ENCODE measurements at places on chromosomes 12 and 14. TPM values are rescaled to one million over a fixed set of nuclear protein-coding genes. Genes with fewer than 3 reads are reported as not detected.

DNA sequence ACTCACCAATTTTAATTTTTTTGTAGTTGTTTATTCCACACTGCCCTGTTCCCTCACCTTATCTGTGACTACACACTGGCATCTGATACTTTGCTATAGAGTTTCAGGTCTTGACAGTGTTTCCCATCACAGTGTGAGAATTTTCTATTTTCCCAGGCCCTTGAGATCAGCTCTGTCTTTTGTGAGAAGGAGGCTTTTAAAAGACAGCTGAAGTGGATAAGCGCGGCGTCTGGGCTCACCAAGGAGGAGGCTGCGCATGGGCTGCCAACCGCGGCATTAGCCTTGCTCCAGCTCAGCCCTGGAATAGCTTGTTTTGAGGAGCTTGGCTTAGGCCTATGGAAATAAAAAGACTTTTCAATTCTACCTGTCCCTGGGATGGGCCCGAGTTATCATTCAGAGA is 181.3 kb downstream of the RMST start:
- DNase-seq = no peak
- no peaks in the 10 kb centered on the region for H3K27me3 ChIP-seq
- H3K27ac ChIP-seq = no peak overlapping the region
- H3K36me3 ChIP-seq = no peaks in the 10 kb centered on the region
- no peaks in the 10 kb centered on the region for H3K4me1 ChIP-seq

- H3K4me3 ChIP-seq = no peak overlapping the region
- H3K36me3 ChIP-seq = no peaks in the 10 kb centered on the region
- H3K27me3 ChIP-seq = no peaks in the 10 kb centered on the region
- peak; percentile 27 for DNase-seq
Observed at GRCh38 chr12:49541911-49542505, 3.2 kb downstream of the KCNH3 start.

DNA sequence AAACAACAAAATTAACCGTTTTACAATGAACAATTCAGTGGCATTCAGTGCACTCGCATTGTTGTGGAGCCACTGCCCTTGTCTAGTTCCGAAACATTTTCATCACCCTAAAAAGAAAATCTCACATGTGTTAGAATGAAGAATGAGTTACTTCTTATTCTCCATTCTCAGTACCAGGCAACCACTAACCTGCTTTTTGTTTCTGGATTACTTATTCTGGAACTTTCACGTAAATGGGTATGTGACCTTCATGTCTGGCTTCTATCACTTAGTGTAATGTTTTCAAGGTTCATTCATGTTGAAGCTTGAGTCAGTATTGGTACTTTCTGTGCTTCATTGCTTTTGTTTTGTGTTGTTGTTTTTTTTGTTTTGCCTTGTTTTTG is 15.6 kb downstream of the RCOR1 start:
- no peak overlapping the region for H3K27ac ChIP-seq
- DNase-seq = no peak
- H3K36me3 ChIP-seq = peaks cover 6% of the 10 kb centered on the region
- no peaks in the 10 kb centered on the region for H3K27me3 ChIP-seq
- H3K4me3 ChIP-seq = no peak overlapping the region

DNA sequence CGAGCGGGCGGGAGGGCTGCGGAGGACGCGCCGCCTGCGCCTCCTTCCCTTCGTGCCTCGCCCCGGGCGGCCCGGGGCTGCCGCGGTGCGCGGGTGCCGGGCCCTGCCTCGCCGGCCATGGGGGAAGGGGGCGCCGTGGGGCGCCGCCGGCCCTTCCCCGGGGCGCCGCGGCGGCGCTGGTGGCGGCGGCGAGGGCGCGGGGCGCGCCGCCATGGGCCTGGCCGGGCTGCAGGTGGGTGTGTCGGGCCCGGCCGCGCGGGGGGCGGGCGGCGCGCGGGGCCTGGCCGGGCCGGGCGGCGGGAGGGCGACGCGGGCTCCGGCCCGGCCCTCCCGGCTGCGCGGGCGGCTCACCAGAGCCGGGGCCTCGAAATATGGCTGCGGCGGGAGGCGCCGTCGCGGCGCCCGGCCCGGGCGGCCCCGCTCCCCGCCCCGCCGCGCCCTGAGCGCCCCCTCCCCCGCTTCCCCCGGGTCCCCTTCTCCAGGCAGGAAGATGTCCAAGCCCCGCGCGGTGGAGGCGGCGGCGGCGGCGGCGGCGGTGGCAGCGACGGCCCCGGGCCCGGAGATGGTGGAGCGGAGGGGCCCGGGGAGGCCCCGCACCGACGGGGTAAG is 5.1 kb downstream of the KMT5A start:
- H3K27ac ChIP-seq = no peak overlapping the region
- H3K36me3 ChIP-seq = peaks cover 30% of the 10 kb centered on the region
- peak overlapping the region; percentile 78 for H3K4me3 ChIP-seq
- DNase-seq = peak; percentile 82
- no peaks in the 10 kb centered on the region for H3K27me3 ChIP-seq

DNA sequence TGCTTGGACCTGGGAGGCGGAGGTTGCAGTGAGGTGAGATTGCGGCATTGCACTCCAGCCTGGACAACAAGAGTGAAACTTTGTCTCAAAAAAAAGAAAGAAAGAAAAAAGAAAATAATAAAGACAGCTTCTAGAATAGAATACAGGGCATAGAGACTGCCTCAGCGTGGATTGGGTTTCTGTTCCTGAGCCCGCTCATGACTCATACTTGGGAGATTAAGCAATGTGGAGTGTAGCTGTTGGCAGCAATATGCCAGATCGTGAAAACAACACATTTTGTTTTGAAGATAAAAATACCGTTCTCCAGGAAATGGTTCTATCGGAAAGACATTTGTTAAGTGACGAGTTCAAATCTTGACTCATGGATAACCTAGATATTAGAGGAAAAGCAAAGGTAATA is 67.2 kb downstream of the GLT1D1 start:
- H3K27ac ChIP-seq = no peak overlapping the region
- H3K4me1 ChIP-seq = no peaks in the 10 kb centered on the region
- no peaks in the 10 kb centered on the region for H3K36me3 ChIP-seq

DNA sequence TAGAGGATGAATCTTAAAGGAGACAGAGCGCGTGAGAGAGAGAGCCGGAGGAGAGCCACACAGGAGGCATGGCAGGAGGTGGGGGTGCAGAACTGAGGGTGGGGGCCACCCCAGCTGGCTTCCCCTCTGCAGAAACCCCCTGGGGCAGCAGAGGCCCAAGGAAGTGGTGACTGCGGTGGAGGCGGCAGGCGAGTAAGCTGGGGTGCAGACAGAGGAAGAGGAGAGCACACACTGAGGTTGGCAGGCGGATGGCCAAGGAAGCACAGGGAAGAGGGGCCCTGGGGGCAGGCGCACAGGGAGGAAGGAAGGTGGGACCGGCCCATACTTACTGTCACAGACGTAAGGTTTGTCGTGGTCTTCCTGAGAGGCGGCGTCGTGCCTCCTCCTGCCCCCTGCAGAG is 179.8 kb downstream of the DPF3 start:
- H3K36me3 ChIP-seq = no peaks in the 10 kb centered on the region
- no peaks in the 10 kb centered on the region for H3K27me3 ChIP-seq
- H3K4me1 ChIP-seq = no peaks in the 10 kb centered on the region
- no peak overlapping the region for H3K27ac ChIP-seq

DNA sequence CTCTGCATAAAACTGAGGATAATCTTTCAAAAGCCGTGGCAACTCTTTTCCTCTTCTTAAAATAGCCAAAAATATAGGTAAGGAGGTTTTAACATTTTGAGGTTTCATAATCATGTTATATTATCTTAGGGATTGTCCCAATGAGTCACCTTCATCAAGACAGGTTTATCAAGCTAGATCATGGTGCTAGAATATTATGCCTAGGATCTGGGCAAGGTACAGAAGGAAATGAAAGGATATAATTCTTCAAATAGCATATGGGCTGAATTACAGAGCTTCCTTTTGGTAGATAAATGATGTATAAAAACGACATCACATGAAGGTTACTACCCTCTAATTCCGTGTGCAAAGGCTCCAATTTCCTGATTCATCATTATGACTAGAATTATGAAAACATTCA is 28.6 kb upstream of the TBC1D15 start:
- no peaks in the 10 kb centered on the region for H3K36me3 ChIP-seq
- no peak overlapping the region for H3K4me3 ChIP-seq
- H3K27me3 ChIP-seq = no peaks in the 10 kb centered on the region
- no peaks in the 10 kb centered on the region for H3K4me1 ChIP-seq
- no peak for DNase-seq

DNA sequence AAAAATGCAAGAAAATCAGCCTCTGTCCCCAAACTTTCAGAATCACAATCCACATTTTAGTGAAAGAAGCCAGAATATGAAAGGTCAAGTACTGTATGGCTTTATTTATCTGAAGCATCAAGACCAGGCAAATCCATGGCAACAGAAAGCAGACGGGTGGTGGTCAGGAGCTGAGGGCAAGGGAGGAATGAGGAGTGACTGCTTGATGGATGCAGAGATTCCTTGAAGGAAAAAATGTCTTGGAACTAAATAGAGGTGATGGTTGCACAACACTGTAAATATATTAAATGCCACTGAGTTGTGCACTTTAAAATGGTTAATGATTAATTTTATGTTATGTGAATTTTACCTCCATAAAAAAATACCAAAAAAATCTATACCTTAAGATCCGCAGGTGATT is 165.1 kb downstream of the GXYLT1 start:
- no peaks in the 10 kb centered on the region for H3K27me3 ChIP-seq
- no peaks in the 10 kb centered on the region for H3K36me3 ChIP-seq
- no peak for DNase-seq
- H3K27ac ChIP-seq = peak overlapping the region; percentile 75

DNA sequence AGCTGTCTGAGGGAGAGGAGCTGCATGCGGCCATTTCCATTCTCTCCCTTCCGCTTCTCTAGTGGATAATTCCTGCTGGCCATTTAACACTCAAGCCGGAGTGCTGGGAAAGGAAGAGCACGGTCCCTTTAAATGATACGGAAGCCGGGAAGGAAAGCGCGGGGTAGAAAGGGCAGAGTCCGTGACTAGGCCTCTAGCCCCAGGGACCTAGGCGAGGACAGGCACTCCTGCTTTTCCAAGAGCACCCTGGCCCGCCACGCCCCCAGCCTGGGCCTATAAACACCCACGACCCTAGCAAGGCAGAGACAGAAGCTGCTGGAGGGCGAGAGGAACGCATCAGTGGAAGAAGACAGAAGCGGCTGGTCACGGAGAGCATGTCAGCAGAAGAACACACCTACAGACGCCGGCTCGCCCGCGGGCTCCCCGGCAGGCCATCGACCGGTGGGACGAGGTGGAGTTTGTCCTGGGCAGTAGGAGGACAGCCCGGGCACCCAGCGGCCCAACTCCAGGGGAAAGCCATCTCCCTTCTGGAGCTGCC is 1206.6 kb upstream of the TMEM132C start:
- no peak overlapping the region for H3K27ac ChIP-seq
- H3K36me3 ChIP-seq = no peaks in the 10 kb centered on the region

DNA sequence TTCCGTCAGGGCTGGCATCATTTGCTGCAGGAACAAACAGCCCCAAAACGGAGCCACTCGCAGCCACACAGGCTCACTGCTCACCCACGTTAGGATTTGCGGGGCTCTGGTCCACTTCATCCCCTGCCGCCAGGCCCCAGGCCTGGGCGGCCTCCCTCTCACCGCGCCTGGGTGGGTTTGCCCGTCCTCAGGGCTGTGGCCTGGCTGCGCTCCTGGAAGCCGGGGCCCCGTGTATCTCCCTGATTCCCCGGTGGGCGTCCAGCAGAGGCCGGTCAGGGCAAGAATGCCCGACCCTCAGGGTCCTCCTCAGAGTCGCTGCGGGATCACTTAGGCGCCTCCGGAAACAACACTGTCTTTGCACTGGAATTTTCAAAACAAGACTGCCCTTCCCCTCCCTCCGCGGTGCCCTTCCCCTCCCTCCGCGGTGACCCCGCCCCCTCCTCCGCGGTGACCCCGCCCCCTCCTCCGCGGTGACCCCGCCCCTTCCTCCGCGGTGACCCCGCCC is 15.7 kb upstream of the FBRSL1 start:
- peak; percentile 65 for DNase-seq
- no peaks in the 10 kb centered on the region for H3K36me3 ChIP-seq
- peak overlapping the region; percentile 47 for H3K27ac ChIP-seq

DNA sequence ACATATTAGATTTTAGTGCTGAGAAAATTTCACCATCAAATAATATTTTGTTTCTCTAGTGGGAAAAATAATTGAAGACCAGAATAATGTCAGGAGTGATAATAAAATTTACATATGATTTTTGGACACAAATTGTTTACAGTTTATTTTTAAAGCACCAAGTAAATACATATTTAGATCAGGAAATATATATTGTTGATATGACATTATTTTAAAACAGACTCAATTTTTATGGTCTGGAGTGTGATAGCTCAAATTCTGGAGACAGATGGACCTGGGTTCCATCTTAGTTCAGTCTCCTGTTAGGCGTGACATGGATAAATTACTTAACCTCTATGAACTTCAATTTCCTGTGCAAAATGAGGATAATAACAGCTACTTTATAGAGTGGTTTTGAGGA is 135.4 kb downstream of the TPH2 start:
- no peak for DNase-seq
- no peak overlapping the region for H3K4me3 ChIP-seq
- H3K27me3 ChIP-seq = no peaks in the 10 kb centered on the region
- H3K4me1 ChIP-seq = peaks cover 7% of the 10 kb centered on the region
- H3K27ac ChIP-seq = no peak overlapping the region
- H3K36me3 ChIP-seq = no peaks in the 10 kb centered on the region

Gene PLCZ1
- 0.15 TPM for polyA plus RNA-seq

Gene LUM
- polyA plus RNA-seq = 50.2 TPM

Gene MDGA2
- polyA plus RNA-seq = not detected

Gene GZMH
- polyA plus RNA-seq = not detected

Data from SK-N-SH (cell line).